ENCODE measurements at places on chromosomes 2 and 18.

DNA sequence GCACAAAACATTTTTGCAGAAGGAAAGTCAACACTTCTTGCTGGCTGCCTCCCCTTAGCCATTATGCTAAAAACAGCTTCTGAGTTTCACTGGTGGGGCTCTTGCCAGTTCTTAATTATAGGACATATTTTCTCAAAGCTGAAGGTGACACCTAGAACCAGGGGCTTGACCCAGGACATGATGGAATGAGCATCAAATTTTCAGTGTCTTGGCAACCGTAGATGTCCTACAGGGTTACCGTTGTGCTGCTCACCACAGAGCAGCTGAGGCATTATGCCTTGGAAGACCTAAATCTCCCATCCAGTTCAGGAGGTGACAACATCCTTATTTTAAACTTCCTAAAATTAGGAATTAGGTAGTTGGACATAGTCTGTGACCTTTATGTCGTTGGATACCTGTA lies 46.7 kb downstream of the TMEM185B start:
- no peak for DNase-seq

GRCh38 chr2:102672107-102672776 lies 52.9 kb downstream of the SLC9A2 start:
- no peak for DNase-seq

DNA sequence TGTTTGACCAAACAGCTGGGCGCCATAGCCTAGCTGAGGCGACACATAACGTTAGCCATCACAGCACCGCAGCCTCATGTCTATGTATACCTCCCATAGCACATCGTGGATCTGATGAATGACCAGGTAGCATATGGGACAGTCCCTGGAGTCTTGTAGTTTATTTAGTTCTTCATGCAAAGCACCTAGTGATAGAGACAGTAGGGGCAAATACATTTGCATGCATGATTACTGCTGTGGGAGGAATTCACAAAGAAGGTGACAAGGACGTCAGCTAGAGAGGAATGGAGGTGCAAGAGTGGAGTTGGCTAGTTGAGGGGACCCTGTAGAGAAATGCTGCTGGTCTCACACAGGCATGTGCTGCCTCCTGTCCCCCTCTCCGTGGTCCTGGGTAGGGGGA lies 478.9 kb upstream of the HS6ST1 start:
- DNase-seq: no peak

GRCh38 chr2:150621526-150622213 lies 134.2 kb upstream of the RND3 start:
- DNase-seq: no peak

- DNase-seq: no peak
These were observed 75.5 kb downstream of the NPAS2 start for GRCh38 chr2:100895402-100895801.

- DNase-seq: no peak
These were observed 1212.1 kb upstream of the ACVR2A start for GRCh38 chr2:146632707-146633106.

GRCh38 chr2:14524041-14524802 lies 108.3 kb upstream of the LRATD1 start:
- no peak for DNase-seq

GRCh38 chr2:223936862-223937326 lies 8.2 kb downstream of the WDFY1 start:
- no peak for DNase-seq

GRCh38 chr2:23496456-23496855 lies 111.5 kb downstream of the KLHL29 start:
- no peak for DNase-seq

DNA sequence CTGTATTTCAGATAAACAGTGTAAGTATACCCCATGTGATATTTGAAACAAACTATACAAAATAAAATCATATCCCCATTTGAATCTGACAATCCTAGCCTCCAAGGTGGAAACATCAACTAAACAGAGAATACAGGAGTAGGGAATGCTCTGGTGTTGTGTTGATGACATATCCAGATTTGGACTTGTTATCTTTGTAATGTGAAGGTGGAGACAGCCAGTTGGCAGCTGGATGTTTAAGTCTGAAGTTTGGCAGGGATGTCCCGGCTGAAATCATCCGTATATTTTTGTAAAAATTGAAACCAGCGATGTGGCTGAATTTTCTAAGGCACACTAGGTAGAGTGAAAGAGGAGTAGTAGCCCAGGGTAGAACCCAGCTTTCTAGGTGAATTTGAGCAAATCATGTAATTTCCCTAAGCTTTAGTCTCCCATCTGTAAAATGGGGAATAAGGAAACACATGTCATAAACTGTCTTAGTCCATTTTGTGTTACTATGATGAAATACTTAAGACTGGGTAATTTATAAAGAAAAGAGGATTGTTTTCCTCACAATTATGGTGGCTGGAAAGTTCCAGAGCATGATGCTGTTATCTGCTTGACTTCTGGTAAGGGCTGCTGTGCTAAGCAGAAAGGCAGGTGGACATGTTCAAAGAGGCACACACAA lies 246.6 kb upstream of the APCDD1 start:
- DNase-seq: no peak

DNA sequence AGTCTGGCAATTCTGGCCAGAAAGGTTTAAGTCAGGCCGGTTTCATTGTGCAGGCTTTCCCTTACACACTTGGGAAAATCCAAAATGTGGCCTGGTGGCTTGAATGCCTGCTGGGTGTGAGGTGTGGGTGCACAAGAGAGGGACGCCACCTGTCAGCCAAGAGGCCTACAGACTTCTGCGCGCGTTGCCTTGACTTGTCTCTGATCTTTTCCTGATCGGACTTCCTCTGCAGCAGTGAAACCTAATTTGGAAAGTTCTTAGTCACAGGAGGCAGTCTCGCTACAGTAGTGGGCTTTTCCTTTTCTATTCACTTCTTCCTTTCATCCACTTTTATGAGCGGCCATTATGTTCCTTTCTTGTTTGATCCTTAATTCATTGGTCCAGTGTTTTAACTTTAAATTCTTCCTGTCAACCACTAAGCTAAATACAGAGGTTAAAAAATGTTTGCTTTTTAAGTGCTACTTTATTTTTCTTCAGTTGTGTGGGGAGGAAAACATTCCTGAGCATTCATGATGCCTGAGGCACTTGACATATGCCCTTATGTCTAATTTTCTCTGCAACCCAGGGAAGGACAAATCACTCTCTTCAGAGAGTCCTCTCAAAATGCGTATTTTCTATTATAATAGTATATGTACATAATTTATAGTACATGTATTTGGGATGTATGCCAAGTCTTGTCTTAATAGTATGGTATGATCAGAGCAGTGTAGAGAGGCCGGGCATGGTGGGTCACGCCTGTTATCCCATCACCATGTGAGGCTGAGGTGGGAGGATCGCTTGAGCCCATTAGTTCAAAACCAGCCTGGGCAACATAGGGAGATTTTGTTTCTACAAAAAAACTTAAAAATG lies 128.9 kb downstream of the WDSUB1 start:
- no peak for DNase-seq

DNA sequence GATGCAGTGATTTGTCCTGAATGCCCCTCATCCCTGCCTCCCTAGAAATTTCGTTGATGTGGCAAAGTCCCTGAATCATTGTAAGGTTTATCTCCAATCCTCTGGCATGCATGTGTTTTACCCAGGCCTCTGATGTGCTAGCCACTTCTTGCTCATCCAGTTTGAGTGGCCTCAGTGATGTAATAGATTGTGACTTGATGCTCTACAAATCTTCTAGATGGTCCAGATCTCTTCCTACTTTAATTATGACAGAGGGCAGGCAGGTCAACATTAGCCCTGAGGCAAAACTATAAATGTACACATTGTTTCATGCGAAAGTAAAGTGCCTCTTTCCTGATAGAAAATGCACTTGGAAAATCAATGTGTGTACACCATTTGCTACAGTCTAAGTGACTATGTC lies 54.5 kb downstream of the LONRF2 start:
- no peak for DNase-seq

DNA sequence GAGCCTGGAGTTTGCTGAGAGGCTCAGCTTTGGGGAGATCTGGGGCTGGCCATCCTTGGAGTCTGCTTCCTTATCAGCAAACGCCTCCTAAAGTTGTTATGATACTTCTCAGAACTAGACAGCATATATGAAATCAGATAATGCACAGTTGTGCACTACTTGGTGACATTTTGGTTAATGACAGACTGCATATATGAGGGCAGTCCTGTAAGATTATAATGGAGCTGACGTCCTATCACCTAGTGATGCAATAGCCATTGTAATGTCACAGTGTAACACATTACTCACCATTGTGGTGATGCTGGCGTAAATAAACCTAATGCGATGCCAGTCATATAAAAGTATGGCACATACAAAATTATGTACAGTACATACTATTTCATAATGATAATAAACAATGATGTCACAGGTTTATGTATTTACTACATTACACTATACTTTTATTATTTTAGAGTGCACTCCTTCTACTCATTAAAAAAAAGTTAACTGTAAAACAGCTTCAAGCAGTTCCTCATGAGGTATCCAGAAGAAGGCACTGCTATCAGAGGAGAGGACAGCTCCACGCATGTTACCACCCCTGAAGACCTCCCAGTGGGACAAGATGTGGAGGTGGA lies 298.1 kb upstream of the REV1 start:
- DNase-seq: no peak

GRCh38 chr2:11163439-11164317 lies 8.4 kb downstream of the SLC66A3 start:
- DNase-seq: no peak

DNA sequence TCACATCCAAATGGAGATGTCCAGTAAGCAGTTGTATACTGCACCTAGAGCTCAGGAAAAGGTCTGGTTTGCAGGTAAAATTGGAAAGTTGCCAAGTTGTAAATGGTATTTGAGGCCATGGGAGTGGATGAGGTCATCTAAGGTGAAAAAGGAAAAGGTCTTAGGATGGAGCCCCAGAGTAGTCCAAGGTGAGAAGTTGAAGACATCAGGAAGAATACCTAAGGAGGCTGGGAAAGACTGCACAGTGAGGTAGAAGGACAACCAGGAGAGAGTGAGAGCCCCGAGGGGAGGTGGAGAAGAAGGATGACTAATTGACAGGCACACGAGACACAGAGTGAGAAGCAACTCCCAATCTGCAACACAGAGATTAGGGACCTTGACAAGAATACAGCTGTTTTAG lies 10.7 kb downstream of the DPP4 start:
- no peak for DNase-seq

DNA sequence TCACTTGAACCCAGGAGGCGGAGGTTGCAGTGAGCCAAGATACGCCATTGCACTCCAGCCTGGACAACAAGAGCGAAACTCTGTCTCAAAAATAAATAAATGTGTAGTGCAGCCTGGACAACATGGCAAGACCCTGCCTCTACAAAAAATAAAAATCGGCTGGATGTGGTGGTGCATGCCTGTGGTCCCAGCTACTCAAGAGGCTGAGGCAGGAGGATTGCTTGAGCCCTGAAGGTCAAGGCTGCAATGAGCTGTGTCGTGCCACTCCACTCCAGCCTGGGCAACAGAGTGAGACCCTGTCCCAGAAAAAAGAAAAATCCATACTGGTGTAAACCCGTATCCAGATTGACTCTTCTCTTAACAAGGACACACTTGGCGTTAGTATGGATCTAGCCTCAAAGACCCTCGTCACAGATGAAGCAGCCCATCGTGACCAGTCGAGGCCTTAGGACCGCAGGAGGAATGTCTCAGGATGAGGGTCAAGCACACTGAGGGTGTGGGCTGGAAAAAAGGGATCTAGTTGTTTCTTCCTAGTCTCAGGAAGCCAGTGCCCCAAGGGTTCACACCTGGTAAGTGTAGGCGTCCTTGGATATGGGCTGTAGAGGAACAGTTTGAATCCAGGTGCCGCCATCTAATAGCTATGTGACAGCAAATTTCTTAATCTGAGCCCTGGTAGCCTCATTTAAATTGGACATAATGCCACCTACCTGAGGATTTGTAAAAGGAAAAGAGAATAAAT lies 4.0 kb upstream of the GPBAR1 start:
- no peak for DNase-seq

DNA sequence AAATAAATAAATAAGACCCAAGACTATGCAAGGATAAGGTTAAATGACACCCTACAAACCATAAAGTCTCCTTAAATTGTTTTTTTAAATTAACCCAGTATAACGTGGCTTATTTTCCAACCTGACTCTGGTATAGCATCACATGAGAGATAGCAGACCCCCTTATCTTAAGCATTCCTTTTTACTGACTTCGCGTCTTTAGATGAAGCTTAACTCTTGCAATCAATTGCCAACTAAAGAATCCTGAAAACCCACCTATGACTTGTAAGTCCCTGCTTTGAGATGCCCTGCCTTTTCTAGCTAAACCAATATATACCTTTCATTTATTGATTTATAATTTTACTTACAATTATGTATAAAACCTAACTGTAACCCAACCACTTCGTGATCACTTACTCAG lies 57.1 kb upstream of the RAB12 start:
- no peak for DNase-seq

DNA sequence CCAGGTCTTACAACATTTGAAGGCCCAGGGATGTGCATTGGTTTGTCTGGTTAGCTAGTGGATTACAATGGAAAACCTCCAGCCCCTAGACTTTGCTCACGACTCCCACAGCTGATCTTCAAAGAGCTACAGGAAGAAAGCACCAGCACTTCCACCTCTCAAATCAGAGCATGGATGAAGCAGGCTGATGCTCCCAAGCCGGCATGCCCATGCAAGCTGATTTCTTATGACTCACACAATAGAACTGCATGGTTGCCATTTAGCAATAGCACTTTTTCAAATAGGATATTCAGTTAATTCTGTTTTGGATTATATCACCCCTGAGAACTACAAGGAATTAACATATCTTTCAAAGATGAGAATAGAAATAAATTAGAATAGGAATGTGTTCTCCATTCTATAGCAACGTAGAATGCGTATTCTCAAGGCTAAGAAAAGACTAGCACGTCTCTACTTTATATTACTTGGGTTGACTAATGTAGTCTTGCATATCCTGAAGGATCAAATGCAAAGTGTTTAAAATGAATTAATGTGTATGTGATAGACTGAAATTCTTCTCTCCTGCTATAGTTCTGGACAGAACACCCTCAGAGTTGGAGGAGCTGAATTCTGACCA lies 292.4 kb downstream of the TRIB2 start:
- no peak for DNase-seq
